ENCODE measurements at places on chromosomes 5 and 9. TPM values are rescaled to one million over a fixed set of nuclear protein-coding genes. Genes with fewer than 3 reads are reported as not detected.

The PCDHGA8 gene
- 3.0 TPM for total RNA-seq

The NAIP gene
- total RNA-seq = 11.6 TPM

The ZNF658 gene
- total RNA-seq = 11.3 TPM

GRCh38 chr5:43041669-43042175 lies 1.6 kb upstream of the ANXA2R start:
- peak; percentile 69 for DNase-seq

GRCh38 chr5:54212331-54212730 lies 98.0 kb downstream of the ARL15 start:
- no peak for DNase-seq

GRCh38 chr5:132491368-132492364 lies 1.1 kb upstream of the IRF1 start:
- no peak for DNase-seq

GRCh38 chr5:74288448-74289108 lies 351.9 kb downstream of the ENC1 start:
- peak; percentile 78 for DNase-seq

- peak; percentile 1 for DNase-seq
Measured at GRCh38 chr5:35618781-35619180, 1.1 kb downstream of the SPEF2 start.

DNA sequence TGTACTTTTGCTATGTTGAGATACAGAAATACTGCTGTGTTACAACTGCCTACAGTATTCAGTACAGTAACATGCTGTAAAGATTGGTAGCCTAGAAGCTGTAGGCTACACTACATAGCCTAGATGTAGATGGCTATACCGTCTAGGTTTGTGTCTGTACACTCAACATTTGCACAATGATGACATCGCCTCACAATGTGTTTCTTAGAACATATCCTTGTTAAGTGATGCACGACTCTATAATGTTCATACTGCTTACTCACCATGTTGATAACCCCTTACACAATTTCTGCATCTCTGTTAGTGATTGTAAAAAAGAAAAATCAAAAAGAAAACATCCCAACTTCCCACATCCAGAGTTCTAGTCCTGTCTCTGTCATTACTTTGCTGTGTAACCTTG lies 450.0 kb downstream of the CCDC171 start:
- DNase-seq = no peak

DNA sequence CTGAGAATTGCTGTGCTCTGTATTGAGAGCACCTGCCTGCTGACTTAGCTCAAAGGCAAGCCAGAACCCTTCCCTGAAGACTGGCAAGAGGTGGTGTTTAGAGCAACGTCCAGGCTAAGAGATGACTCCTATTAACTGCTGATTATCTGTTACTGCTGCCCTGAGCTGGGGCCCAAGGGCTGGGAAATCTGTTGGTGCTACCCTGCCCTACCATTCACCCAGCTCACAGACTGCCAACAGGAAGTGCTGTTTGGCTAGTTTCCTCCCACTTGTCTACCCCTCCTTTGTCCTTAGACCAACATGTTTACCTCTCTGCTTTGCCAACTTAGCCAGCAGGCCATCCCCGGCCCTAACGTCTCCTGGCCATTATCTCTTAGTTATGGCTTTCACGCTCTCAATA lies 6.9 kb downstream of the RAB24 start:
- no peak for DNase-seq

- no peak for DNase-seq
Measured at GRCh38 chr5:23648656-23649055, 141.2 kb downstream of the PRDM9 start.

DNA sequence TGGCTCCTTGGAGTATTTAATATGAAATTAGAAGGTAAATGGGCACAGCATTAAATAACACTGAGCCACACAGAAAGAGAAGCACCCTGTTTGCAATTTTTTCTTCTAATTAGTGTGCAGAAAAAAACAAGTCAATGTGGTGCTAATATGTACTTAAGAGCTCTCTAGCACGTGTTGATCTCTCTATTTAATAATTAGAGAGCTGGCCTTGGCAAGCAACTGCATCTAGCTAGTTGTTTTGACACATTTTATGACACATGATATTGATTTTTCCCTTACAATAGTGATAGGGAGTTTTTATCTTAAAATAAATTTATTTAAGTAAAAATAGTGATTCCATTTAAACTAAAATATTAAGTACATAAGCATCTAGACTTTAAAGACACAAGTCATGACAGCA lies 54.5 kb upstream of the NUDT12 start:
- no peak for DNase-seq

GRCh38 chr5:181151146-181151545 lies 3.8 kb downstream of the OR2V2 start:
- DNase-seq = no peak
